Fibroblast of upper back skin (primary cell): ENCODE measurements at places on chromosomes 7 and 10.

DNA sequence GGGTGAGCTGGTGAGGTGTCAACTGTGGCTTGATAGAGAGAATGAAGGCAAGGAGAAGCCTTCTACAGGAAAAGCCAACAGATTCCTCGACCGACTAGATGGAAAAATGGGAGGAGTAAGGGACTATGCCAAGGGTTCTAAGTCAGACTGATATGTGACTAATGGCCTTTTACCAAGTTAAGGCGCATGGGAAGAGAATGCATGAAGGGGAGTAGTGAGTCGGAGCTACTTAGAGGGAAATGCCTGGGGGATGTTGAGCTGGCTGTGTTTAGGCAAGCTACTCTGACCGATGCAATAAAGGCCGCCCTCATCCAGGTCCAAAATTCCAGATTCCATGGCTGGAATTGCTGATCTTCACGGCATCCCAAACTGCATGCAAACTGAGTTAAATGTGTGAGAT is 48.2 kb downstream of the APBB1IP start:
- DNase-seq: peak; percentile 94

GRCh38 chr10:58517081-58517480 is 4.4 kb downstream of the BICC1 start:
- no peak for DNase-seq

DNA sequence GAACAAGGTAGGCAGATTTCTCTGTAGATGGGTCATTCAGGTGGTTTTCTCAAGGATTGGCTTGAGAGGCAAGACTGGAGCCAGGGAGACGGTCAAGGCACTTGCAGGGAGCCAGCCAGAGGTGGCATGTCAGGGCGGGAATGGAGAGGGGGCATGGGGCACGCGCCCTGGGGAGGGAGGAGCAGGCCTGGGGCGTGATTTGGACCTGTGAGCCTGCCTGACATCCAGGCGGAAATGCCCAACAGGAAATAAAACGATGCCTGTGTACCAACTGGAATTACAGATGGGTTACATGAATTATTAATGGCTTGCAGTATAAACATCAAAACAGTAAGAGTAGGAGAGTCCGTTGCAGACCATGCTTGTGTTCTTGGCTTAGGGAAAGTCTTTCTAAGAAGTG is 8.6 kb upstream of the SUN1 start:
- no peak for DNase-seq

DNA sequence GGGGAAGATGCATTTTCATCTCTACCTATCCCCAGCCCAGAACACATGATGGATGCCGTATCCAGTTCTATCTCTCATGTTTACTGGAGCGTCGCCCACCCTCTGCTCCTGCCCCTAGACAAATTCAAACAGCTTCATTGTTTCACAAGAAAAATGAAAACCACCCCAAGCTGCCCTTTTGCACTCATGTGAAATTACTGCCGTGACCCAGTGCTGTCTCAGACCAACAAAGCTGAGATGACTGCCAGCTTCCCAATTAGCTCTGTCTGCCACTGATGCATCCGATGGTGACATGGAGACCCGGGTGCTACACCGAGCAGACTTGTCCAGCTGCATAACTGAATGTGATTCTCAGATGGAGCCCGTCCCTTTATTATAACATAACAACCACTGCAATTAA is 67.7 kb downstream of the FOXI2 start:
- DNase-seq: no peak

- peak; percentile 60 for DNase-seq
Measured at GRCh38 chr7:32616625-32617024, 121.3 kb downstream of the AVL9 start.

DNA sequence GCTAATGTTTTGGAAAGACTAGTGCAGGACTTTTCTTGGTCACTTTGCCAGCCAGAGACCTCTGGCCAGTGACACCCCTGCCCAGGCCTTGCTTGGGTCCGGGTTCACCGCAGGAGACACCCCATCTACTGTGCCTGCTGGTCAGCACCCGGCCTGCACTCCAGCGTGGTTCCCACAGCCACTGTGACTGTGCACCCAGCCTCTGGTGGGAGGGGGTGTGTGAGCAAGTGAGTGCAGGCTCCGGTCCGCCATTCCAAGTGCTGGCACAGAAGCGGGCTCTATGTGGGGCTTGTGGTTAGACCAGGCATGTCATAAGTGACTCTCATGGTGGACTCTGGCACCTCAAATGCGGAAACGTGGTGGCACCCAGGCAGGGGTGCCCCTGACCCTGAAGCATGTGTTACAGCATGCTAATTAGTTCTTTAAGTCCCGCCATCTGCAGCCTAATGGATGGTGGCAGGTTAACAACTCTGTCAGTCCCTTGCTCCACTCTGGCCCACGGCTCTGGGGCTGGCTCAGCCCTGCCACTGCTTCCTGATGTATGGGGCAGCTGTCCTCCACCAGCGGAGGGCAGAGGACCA is 311.9 kb upstream of the HGF start:
- DNase-seq: no peak

GRCh38 chr10:97708976-97709946 is 4.3 kb upstream of the MARVELD1 start:
- peak; percentile 88 for DNase-seq

DNA sequence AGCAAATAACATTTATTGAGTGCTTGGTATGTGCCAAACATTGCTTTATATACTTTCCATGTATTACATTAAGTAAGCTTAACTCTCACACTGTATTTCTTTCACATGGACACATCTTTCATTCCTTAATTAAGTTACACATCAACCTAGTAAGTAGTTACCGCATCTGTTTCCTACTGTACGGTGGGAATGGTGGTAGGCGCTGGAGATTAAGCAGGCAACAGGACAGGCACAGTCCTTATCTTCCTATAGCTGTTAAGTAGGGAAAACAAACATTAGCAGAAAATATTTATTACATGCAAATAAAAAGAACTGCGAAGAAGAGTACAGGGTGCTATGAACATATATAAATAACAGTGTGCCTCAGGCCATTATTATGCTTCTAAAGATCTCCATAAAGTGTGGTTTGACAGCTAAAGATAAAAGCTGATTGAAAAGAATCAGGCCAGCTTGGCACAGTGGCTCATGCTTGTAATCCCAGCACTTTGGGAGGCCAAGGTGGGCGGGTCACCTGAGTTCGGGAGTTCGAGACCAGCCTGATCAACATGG is 105.0 kb downstream of the SUGCT start:
- DNase-seq: no peak
